Epithelial cell of esophagus (primary cell): ENCODE measurements at places on chromosomes 13 and 19.
A peak's percentile ranks its signal among the peaks of the same experiment; 100 is the strongest.

GRCh38 chr19:22526661-22527272 is 104.6 kb upstream of the ZNF98 start:
- DNase-seq, result no peak

DNA sequence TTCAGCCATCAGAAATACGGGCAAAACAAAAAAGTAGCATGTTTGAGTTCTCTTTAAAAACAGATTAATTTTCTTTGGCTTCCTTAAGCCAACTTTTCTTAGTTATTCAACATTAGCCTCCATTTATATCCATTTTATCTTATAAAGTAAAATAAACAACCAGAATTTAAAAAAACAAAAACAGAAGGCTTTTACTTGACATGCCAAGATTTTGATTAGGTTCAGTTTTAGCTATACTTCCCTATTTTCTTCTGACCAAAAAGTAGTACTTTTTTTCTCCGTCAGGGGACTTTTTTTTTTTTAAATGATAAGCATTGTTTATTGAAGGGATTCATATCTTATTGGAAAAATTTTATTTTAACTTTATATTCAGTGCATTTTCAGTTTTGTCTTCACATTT is 18.1 kb downstream of the RNASEH2B start:
- DNase-seq, result no peak

- DNase-seq, result no peak
Measured at GRCh38 chr13:39186205-39186875, 148.1 kb downstream of the NHLRC3 start.

GRCh38 chr19:58385313-58385890 is 1.7 kb upstream of the RPS5 start:
- DNase-seq, result no peak

DNA sequence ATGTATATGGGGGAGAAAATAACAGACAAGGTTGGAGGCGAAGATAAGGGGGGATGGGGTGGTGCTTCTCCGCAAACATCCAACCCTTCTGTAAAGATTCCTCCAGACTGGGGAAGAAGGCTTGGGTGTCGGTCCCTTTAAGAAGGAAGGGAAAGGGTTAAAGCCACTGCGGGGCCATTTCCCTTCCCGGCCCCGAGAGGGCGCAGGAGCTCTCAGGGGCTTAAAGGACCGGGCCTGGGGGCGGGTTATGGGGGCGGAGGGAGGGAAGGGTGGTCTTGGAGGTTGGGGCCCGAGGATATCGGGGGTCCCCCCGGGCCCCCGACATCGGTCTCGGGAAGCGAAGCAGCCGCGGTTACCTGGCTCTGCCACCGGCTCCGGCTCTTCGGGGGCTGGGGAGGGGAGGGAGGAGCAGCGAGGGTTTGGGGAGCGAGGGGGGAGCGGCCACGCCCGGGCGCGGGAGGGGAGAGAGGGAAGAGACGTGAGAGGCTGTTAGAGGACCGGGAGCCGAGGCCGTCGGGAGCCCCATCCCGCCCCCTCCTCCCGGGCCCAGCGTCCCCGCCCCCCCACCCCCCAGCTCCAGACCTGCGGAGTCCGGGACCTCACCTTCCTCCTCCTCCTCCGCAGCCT is 2.8 kb downstream of the TNNT1 start:
- peak; percentile 56 for DNase-seq

DNA sequence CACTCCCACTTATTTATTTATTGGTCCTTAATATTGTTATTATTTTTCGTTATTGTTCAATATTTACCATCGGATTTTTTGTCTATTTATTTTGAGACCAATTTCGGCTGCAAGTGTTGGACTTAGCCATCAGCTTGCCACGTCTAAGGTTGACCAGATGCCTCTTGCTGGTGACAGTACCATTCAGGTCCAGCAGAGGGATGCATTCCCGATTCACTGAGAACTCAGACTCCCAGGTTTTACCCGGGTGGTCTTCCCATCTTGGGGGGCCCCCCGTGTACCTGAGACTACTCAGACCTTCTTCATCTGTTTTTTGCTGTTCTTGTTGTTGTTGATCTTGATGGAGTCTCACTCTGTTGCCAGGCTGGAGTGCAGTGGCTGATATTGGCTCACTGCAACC is 1435.2 kb downstream of the UQCRFS1 start:
- no peak for DNase-seq

GRCh38 chr13:44542361-44542760 is 33.8 kb downstream of the TSC22D1 start:
- DNase-seq, result no peak

GRCh38 chr13:30551189-30551588 is 66.5 kb upstream of the USPL1 start:
- DNase-seq, result peak; percentile 64

DNA sequence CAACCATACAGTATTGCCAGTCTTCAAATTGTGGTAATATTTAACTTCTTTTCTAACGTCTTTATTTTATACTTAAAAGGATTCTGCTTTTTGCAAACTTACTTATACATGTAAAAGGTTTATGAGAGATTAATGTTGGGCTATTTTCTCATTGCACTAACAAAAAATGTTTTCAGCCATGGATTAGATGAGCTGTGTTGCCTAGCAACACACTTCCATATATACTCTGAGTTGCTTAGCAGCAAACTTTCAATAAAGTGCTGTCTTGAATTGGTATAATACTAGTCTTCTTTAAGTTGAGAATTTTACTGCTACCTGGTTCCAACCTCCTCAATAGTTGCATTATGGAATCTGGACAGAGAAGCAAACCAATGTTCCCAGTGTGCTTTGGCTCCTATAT is 777.4 kb upstream of the PCDH9 start:
- no peak for DNase-seq

DNA sequence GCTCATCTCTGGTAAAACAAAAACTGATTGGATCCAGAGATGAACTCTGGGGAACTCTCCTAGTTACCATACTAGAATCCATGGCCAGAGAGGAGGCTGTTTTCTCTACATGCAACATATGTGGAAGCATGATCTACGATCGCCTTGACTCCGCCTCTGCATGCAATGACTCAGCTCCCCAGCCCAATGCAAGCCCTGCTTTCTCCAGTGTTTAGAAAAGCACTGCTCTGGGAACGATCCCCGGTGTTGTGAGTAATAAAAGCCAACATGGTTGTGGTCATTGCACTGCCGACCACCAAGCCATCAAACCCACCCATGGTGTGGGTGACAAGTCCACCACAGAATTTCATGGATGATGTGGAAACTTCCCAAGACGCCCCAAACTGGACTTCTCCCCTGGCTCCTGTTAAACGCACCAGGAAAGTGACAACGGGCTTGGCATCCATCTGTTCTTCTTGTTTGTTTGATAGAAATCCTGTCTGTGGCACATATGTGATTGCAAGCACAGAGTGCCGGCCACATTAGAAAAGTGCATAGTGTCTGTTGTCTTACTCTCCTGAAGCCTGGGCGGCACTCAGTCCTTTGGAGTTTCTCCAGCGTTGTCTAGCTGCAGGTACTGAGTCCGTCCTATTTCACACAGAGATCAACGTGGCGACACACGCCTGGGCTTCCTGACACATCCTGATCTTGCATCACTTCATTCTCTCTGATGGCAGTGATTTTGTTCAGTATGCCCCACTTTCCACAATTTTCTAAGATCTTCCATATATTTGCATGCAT is 36.4 kb upstream of the VSTM2B start:
- no peak for DNase-seq

- peak; percentile 57 for DNase-seq
Measured at GRCh38 chr13:99471221-99472121, 29.8 kb upstream of the TM9SF2 start.

DNA sequence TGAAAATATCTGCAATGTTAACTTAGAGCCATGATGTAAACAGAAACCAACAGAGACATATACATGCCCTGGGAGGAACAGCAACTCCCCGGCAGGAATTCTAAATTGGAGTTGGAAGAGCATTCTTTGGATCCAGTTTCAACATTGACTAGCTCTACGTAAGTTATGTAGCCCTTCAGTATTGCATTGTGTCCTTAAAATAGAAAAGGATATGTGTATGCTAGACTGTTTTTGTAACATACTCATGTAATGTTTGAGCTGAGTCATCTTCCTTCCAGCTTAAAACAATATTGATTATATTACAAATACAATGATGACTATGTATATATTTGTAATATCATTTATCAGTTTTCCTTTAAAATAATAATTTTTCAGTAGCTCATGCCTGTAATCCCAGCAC is 1422.2 kb upstream of the PCDH20 start:
- peak; percentile 14 for DNase-seq

- peak; percentile 72 for DNase-seq
Measured at GRCh38 chr13:51125495-51126226, 14.6 kb upstream of the C13orf42 start.

DNA sequence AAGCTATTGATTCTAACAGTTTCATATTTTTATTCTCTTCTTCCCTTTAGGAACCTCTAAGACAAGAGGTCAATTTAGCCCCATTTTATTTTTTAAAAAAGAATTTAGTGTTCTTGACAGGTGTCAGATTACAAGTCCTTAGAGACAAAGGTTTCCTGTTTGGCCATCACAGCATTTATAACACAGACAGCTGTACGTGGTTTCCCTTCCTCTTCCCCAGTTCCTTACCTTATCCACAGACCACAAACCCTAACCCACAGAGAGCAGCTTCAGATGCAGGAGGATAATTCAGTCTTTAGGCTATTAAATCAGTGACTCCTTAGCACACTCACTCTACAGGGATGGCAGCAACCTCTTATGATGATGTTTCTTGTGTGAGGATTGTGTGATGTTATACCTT is 1210.1 kb downstream of the DIAPH3 start:
- DNase-seq, result no peak

DNA sequence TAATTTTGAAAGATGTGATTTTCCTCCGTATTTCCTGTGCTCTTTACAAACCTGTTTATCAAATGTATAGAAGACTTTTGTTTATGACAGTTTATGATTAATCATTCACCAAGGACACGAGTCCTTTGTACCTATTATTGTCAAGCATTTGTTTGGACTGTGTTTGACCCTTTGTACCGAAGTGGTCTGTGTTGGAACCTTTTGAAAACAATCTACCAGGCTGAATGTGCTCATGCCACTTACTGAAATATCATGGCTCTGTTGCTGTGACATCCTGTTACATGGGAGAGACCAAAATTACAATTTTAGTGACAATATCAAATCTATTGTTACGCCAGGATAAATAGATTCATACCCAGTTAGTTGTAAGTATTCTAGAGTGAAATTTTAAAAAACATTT is 193.6 kb downstream of the IRS2 start:
- DNase-seq, result no peak

DNA sequence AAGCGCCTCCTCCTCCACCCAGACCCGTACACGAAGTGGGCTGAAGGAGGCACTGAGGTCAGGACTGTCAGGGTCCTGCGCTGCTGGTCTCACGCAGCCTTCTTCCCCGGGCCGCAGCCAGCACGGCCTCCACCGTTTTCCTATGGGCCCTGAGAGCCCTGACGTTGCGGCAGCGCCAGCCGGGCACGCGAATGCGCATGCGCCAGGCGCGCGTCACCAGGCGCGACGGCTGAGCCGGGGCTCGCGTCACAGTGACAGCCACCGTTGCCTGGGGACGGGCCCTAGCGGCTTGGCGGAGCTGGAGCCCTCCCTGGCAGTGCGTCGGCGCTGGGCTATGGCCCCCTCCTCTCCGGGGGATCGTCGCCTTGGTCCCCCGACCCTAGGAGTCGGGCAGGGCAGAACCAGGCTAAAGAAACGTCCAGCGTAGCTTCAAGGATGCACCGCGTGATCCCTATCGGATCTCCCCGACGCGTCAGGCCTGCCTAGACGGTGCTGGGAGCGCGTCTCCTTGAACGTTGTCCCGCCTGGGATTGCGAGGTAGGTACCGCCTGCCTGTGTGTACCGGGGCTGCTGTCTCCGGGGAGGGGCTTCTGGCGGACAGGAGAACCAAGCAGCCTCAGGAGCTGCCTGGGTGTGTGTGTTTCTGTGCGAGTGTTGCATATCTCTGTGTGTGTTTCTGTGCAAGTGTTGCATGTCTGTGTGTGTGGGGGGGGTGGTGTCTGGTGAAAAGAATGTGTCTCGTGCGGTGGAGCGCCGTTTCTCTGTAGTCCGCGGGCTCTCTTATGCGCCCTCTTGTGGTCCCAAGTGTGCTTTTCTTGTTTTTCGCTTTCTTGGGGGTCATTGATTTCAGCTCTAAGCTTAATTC is 43.2 kb downstream of the ZNF571 start:
- peak; percentile 75 for DNase-seq

- DNase-seq, result no peak
Measured at GRCh38 chr13:32039056-32039455, 7.5 kb downstream of the FRY start.

- DNase-seq, result no peak
Measured at GRCh38 chr19:39350156-39350555, 7.9 kb downstream of the SAMD4B start.

GRCh38 chr19:57620673-57621348 is 6.8 kb downstream of the ZNF134 start:
- no peak for DNase-seq

DNA sequence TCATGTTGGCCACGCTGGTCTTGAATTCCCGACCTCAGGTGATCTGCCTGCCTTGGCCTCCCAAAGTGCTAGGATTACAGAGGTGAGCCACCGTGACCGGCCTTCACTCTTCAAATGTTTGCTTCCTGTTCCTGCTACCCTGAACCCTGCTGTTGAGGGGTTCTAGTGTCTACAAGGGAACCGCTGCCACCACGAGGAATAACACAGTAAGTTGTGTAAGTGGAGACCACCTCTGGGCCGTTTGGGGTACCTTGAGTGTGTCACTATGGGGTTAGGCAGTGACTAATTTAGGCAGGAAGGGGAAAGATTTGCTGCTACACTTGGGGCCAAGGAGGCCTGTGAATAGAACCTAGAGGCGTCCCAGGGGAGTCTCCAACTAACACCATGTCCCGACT is 2.2 kb upstream of the MYADM start:
- no peak for DNase-seq

DNA sequence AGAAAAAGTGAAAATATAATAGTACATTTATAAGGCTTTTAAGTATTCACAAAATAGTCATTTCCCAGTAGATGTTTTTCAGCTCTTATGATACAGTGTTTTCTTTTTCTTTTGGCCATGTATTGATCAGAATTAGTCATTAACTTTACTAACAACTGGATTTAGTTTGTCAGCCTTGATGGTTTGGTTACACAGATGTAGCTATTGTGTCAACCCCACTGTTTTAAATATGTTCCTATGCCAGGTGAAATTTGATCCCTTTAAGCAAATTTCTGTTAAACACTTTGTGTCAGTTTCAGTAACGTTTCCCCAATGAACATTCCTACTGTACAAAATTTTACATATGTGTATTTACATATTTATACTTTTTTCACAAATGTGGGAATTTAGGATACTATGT is 261.5 kb upstream of the STARD13 start:
- no peak for DNase-seq

GRCh38 chr13:107865318-107865575 is 350.1 kb downstream of the LIG4 start:
- no peak for DNase-seq
